ENCODE measurements at places on chromosomes 6 and 20. TPM values are rescaled to one million over a fixed set of nuclear protein-coding genes. Genes with fewer than 3 reads are reported as not detected.

Gene XPO5
- total RNA-seq, result 19.7 TPM

Gene SPATA2
- total RNA-seq, result 1.2 TPM

Gene KCNB1
- total RNA-seq, result under 0.01 TPM

Gene MCCD1
- not detected for total RNA-seq

Gene MYMX
- not detected for total RNA-seq

Gene SMOC2
- total RNA-seq, result 0.25 TPM

Gene MYLK4
- 0.53 TPM for total RNA-seq

Gene INSM1
- not detected for total RNA-seq

Gene HLA-DOB
- total RNA-seq, result 0.13 TPM

Gene FAM162B
- total RNA-seq, result 0.40 TPM

Gene NKAIN2
- total RNA-seq, result not detected

Gene EYS
- total RNA-seq, result under 0.01 TPM

Gene FAM209B
- not detected for total RNA-seq

Gene TMEM200A
- total RNA-seq, result 102 TPM

Gene TDRD6
- total RNA-seq, result 0.12 TPM

Gene RHAG
- total RNA-seq, result not detected

Gene HLA-DPB1
- 20.3 TPM for total RNA-seq

Gene LY6G5C
- 0.40 TPM for total RNA-seq

Gene SIRPB2
- 0.13 TPM for total RNA-seq

Gene ADA
- total RNA-seq, result 0.99 TPM

Gene C6orf118
- not detected for total RNA-seq

Gene LZTS3
- total RNA-seq, result 2.5 TPM

Data from aortic smooth muscle cell (primary cell).